ENCODE measurements at places on chromosomes 6 and 20.

GRCh38 chr6:80673367-80673766 lies 566.9 kb downstream of the BCKDHB start:
- DNase-seq, result no peak

DNA sequence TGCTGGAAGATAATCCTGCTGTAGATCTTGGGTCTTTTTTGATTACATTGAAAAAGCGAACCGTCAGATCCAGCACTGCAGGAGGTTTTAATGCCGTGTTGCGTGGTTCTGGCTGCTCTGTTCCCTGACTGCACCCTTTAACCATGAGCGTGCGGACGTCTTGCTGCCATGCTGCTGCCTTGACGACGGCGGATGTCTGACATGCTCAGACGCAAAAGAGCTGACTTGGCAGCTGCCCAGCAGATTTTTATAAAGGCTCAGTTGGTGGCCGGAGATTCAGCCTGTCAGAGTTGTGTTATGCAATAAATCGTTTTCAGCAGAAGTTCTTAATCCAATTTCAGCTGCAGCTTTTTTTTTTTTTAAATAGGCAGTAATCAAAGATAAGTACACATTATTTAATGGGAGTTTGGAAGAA lies 119.4 kb downstream of the JARID2 start:
- peak; percentile 79 for DNase-seq

DNA sequence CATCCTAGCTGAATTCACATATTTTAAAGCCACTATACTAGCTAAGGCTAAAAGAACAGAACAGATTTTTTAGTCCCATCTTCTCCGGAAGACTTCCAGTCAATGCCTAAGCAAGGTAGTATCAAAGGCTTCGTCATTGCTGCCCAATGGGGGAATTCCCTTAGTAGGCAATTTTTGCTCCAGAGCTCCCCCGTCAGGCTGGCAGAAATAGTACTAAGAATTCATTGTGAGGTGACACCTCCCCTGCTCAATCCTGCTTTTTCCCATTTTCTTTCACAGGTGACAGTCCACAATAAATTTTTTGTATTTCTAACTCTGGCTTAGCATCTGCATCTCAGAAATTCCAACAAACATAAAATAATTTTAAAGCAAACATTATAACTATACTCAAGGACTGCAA lies 52.8 kb upstream of the SRSF6 start:
- no peak for DNase-seq

DNA sequence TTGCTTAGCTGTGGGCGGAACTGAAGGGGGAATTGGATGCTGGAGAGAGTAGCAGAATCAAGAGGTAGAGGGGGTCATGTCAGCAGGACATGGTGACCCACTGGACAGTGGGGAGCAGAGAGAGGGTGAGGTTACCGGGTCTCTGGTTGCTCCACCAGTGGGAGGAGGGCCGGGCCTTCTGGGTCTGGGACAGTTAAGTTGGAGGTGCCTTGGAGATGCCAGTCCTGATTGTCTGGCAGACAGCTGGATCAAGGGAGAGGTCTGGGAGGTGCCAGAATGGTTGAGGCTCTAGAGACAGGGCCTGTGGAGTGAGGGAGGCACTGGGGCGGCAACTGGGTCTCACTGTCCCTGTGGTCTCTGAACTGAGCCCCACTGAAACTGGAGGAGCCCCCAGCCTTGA lies 24.6 kb downstream of the MANBAL start:
- no peak for DNase-seq

- no peak for DNase-seq
Measured at GRCh38 chr20:64224351-64225170, 31.0 kb upstream of the PCMTD2 start.

DNA sequence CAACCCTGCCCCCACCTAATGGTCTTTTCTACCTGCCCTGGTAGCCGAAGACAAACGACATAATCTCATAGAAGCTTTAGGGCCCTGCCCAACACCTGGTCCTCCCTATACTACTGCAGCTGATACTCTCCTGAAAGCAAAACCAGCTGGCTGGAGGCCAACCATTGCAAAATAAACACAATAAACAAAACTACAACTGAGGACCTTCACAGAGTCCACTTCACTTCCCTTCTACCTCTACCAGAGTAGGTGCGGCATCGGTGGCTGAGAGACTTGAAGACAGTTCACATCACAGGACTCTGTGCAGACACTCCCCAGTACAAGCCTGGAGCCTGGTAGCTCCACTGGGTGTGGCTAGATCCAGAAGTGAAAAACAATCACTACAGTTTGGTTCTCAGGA lies 476.2 kb downstream of the MMUT start:
- DNase-seq, result no peak

- no peak for DNase-seq
Measured at GRCh38 chr6:119333707-119334295, 15.8 kb downstream of the MAN1A1 start.

DNA sequence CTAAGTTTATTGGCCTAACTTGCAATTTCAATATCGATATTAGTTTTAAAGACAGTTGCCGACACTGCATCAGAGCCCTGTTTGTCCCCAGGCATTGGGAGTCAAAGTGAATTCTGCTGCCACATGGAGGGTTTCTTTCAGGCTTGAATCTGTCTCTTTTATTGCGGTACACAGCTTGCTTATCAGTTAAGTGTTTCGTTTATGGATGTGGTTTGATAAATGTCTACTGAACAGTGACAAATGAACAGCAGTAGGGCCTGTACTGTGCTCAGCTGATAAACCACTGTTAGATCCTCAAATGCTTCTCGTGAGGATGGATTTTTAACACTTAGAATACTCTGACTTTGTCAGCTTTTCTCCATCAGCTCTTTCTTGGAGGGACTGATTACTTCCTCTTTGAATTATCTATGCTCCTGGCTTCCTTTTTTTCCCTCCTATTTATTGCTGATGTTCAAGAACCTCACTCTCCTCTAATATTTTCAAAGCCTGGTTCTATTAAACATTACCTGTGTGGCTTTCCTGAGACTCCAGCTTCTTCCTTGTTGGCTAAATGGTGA lies 240.8 kb downstream of the PLCB1 start:
- DNase-seq, result no peak

GRCh38 chr6:84460491-84460890 lies 233.0 kb upstream of the CEP162 start:
- no peak for DNase-seq

DNA sequence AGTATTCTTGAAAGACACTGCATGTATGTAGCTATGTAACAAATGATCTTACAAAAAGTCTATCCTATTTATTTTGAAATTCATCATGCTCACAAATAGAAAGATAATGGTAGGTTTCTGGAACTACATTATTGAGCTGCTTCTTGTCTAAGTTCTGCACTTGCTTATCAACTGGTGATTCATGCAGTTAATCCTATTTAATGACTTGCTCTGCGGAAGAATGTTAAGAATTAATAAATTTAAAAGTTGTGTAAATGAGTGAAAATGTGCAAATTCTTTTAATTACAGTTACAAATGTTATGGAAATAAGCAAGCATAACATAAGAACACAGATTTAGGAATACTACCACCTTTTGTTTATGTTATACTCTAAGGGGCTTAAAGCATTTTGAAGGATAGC lies 67.1 kb upstream of the MCM9 start:
- DNase-seq, result no peak

DNA sequence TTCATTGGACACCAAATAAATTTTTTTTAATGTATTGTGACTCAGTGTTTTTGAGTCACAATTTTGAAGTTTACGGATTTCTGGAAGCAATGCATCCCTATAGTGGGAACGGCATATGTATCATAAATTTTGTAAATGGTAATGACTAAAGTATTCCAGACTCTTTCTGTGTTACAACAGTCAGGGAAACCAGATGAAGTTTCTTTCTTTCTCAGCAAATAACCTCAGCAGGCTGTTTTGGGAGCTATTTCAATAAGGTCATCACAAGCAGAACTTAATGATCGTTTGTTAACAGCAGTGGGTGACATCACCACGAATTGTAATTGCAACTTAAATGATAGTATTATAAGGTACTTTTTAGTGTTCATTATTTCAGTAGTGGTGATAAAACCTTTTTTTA lies 52.0 kb downstream of the HIVEP1 start:
- DNase-seq, result no peak

DNA sequence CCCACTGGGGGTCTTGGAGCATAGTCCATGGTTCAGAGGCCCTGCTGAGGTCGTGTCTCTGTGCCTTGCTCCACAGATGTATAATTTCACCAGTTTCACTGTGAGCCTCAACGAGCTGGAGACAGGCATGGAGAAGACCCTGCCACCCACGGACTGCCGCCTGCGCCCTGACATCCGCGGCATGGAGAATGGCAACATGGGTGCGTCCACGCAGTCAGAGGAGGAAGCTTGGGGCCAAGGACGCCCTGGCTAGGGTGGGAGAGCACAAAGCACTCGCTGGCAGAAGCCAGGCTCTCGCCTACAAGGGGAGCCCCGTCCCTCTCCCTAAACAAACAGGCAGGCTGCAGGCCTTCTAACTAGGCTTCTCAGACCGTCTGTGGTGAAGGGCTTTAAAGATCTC lies 13.7 kb upstream of the ADRM1 start:
- DNase-seq, result no peak

- no peak for DNase-seq
Measured at GRCh38 chr6:14002176-14002947, 77.6 kb downstream of the RNF182 start.

DNA sequence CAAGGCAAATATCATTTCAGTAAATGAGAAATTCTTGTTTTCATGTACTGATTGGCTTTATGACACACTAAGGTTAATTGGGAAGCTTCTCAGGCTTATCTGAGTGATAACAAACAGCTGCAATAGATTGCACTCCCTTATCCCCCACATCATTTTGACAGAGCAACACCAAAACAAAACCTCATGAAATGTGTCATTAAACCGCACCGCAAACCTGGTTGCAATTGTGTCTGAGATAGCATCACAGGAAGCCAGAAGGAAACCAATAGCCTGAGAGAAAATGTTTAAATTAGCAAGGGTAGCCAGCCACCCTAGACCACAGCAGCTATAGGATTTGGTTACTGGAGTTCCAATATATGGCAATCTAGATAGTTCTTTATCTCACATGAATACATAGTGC lies 31.6 kb upstream of the LAMA4 start:
- no peak for DNase-seq

DNA sequence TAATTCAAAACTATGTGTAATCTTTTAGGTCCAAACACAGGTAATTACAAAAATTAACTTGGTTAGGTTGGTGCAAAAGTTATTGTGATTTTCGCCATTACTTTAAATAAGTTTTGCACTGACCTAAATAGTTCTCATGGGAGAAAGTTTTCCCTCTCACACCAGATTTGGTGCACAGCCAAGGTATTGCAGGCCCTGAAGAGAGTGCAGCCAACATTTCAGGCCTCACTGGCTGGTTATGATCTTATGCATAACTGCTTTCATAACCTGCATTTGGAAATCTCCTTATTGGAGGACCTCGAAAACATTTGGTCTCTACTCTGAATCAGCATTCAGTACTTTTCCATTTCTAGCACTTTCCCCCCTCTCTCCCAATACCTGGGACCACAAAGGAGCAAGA lies 993.1 kb upstream of the MANEA start:
- DNase-seq, result no peak

DNA sequence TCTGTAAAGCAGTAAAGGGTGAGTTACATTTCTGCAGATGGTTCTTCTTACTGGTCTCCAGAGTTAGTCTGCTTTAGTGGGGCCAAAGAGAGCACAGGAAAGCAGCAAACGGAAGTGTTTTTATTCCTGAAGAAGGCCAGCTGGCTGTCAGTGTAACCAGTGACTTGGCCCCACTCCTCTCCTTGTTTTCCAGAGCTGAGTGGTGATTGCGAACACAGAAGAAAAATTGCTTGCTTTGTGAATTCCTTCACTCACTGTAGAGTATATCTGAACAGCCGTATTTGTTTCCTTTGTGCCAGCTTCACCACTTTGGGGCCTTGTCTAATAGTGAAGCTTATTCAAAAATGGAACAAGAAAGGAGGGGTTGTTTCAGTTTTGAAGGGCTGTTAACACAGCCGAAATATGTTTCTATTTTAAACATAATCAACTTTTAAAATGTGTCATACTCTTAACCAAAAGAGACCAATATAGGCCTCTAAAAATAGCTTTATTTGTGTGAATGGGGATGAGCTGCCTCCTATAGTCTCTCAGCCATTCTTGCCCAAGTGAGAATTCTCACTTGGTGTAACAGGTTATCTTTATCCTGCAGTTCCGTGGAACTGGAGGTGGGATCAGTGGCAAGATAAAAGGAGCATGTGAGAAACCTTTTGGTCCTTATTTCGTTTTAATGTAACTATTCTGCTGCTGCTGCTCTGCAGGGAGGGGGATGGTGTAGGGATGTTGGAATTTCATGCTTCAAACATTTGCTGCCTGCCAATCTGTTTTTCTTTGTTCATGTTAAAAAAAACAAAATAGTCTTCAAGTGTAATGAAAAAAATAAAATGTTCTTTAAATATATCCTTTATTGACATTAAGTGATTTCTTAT lies 37.8 kb downstream of the ZC2HC1B start:
- no peak for DNase-seq

DNA sequence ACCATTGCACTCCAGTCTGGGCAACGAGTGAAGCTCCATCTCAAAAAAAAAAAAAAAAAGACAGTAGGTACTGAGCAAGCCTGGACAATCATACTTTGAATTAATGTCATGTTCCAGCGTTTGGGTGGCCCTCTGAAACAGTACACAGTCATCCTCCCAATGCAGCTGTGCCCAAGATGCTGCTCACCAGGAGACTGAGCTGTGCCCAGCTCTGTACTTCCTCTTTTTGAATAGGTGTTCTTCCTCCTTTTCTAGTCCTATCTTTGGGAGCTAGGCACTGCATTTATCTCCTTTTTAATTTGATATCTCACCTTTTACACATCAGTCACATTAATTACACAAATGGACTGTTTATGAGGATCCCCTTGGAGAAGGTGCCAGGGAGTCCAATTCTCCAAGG lies 101.5 kb downstream of the RPP40 start:
- no peak for DNase-seq

DNA sequence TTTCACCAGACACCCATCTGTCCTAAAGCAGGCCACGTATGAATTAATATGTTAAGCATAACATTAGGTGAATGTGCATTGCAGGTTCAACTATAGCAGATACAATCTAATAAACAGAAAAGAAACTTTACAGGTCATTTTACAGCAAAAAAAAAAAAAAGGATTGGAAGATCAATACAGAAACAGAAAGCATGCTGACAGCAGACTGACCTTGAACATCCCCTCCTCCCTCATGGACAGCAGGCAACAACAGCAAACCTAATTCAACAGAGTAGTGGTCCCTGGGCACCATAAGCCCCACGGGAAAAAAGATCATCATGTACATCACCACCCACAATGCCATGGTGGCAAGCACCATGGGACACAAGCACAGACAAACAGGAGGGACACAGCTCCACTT lies 12.1 kb upstream of the RAB22A start:
- no peak for DNase-seq

GRCh38 chr20:5046656-5047339 lies 45.5 kb upstream of the SLC23A2 start:
- DNase-seq, result no peak

DNA sequence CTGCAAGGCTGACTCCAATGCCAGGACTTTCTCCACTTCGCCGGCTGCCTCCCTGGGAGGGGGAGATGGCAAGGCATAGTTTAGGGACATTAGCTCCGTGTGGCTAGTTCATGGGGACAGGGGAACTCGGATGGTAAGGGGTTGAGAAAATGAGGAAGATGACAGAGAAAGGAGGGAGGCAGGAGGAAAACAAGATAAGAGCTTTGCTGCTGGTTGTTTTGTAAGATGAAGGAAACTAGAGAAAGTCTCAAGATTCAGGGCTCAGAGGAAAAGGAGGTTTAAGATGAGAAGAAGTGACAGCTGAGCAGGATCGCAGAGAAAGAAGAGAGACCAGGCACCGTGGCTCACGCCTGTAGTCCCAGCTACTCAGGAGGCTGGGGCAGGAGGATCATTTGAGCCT lies 180.9 kb upstream of the RREB1 start:
- no peak for DNase-seq

Data from coronary artery (tissue), 2 donors.